ENCODE measurements at places on chromosomes 11 and 22.
A peak's percentile ranks its signal among the peaks of the same experiment; 100 is the strongest.

DNA sequence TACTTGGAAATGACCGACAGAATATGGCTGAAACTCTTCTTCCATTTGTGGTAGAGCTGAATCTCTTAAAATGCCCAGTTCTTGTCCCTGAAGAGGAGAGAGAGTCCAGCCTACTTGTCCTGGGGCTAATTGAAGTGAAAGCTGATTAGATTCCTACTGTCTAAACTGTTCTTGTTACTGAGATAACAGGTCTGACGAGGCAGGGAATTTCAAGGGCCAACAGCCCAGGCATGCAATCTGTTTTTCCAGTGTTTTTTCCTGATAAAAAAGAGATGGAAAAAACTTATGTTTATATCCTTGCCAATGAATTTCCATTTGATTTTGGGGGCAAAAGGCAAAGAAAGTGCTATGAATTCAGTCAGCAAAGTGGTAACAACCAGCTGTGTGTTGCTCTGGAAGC is 195.5 kb downstream of the ETS1 start:
- no peak for DNase-seq

DNA sequence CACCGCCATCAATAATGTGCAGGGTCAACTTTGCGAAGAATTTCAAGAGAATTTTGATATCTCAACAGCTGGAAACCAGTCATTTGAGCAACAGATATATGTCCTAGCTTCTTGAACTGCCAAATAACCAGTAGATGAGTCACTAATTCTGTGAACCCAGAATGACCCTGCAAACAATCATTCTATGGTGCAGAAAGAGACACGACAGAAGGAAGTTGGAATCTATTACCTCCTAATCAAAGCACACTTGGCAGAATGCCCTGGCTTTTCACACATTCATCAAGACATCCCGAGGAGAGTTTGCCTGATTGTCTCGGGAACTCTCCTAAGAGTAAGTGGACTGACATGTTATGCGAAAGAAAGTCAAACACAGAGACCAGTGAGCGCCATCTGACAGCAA is 621.1 kb downstream of the OPCML start:
- no peak for DNase-seq

GRCh38 chr11:14907411-14908213 is 15.6 kb upstream of the CYP2R1 start:
- peak; percentile 73 for DNase-seq

GRCh38 chr22:17910561-17911311 is 113.6 kb downstream of the MICAL3 start:
- no peak for DNase-seq

GRCh38 chr22:40341604-40342003 is 4.7 kb upstream of the ADSL start:
- DNase-seq, result no peak

GRCh38 chr11:74839971-74840370 is 91.3 kb downstream of the RNF169 start:
- DNase-seq, result no peak

GRCh38 chr11:48134221-48134922 is 82.2 kb upstream of the OR4B1 start:
- DNase-seq, result no peak

GRCh38 chr11:128964463-128964930 is 21.8 kb upstream of the TP53AIP1 start:
- DNase-seq, result no peak

DNA sequence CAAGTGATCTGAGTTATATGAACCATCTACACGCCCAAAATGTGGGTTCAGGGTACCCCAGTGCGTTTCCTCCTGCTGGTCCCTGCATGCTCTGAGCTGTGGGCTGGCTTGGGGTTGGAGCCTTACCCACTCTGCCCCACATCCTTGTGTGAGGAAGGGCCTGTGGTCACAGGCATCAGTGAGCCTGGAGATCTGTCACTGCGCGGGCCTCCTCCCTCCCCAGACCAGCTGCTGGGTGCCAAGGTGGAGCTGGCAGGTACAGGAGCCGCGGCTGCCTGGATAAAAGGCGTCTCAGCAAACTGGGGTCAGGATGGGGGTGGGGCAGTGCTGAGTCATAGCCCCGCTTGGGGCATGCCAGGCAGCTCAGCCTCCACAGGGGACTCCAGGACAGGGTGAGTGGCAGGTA is 17.9 kb downstream of the GNAZ start:
- DNase-seq, result no peak

DNA sequence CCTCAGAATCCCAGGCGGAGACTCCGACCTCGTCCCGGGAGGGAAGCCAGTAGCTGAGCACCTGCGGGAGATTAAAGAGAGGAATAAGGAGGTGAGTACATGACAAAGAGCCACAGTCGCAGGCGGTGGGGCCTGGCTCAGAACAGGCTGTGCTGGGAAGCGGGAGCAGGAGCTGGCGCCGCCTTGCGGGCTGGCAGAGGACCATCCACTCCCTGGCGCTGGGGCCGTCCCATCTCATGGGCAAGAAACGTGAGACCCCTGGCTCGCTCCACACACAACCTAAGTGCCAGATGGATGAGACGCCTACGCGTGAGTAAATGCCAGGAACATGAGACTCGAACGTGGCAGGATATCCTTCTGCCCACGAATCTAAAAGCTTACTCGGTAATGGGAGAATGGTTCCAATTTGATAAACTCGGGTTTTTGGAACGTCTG is 6.3 kb downstream of the CEND1 start:
- DNase-seq, result no peak

- no peak for DNase-seq
These were observed 102.7 kb upstream of the MTNR1B start for GRCh38 chr11:92866679-92867282.

- no peak for DNase-seq
These were observed 67.7 kb downstream of the IGLL5 start for GRCh38 chr22:22955276-22955798.

DNA sequence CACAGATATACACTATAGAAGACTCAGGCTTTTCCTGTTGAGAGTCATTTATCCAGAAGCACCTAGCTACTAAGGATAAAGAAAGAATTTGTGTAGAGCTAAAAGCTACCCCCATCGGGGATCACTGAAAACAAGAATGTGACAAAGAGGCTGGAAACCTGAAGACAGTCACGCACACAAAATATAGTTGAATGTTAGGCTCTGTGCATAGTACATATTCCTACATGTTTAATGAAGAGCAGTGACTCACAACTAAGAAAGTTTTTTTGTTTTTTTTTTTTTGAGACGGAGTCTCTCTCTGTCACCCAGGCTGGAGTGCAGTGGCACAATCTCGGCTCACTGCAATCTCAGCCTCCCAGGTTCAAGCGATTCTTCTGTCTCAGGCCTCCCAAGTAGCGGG is 8.4 kb downstream of the OR10V1 start:
- DNase-seq, result no peak

- no peak for DNase-seq
These were observed 13.4 kb downstream of the OTOG start for GRCh38 chr11:17560281-17561110.

- DNase-seq, result no peak
These were observed 1.4 kb downstream of the PCF11 start for GRCh38 chr11:83158357-83158786.

- DNase-seq, result no peak
These were observed 232.7 kb downstream of the CTTN start for GRCh38 chr11:70630816-70631623.

DNA sequence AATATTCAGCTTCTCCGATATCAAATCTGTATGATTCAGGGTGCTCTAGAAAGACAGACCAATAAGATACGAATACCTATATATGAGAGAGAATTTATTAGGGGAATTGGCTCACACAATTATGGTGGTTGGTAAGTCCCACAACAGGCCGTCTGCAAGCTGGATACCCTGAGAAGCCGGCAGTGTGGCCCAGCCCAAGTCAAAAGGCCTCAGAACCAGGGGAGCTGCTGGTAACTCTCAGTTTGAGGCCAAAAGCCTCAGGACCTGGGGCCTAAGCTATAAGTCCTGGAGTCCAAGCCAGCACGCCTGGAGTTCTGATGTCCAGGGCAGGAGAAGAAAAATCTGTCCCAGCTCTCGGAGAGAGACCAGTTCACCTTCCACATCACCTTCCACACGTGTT is 318.7 kb downstream of the BRD1 start:
- no peak for DNase-seq

DNA sequence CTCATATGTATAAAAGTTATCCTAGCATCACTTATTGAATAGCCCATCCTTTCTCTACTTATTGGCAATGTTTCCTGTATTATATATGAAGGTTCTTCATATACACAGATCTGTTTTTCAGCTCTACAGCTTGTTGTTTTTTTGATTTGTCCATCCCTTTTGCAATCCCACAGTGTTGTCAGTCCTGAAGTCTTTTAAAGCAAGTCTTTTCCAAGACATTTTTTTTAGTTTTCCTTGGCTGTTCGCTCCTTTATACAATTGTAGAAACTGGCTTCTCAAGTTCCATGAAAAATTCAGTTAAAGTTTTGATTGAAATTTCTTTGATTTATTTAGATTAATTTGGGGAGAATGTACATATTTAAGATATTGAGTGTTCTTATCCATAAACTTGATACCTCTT is 295.3 kb upstream of the SORL1-AS1 start:
- no peak for DNase-seq

DNA sequence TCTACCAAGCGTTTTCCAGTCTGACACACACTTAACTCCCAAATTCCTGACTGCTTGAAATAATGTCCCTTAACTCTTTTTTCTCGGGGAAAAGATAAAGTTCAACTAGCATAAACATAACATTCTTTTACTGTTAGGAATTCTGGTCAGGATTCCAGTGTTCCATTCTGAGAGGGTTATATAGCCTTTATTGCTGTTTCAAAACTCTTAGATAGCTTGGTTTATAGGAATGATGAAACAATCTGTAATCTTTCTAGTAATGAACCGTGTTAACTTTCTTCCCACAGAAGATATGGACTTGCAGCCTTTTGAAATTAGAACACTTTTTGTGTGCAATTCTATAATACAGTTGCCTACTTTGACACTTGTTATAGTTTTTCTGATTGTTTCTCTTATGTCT is 8.6 kb downstream of the REXO2 start:
- DNase-seq, result no peak

DNA sequence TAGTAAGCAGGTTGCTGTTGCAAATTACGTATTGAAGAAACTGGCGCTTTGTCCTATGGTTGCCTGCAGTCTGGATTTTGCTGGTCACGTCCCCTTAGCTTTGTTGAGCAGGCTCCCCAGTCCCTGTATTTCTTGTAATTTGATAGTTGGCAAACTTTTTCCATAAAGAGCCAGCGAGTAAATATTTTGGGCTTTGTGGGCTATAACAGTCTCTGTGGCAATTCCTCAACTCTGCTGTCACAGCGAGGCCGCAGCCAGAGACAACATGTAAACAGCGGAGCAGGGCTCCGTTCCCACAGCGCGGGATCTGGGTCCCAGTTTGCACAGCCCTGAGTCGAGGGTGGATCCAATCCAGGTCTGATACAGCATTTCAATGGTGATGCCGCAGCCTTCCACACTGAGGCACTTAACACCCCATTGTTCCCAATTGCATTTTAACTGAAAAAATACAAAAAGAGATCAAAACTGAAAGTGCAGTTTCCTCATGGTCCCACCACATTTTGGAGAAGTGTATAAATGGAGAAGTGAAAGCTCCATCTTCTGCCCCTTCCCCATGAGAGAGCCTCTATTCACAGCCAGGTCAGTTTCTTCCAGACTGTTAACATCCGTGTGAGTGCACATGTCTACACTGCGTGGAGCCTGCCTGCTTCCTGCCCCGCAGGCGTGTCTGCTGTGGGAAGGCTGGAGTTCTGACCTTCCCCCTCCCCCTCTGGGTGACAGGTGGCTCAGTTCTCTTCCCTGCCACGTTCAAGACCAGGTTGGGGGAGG is 89.1 kb downstream of the RPS6KA4 start:
- DNase-seq, result no peak

GRCh38 chr11:117815262-117815803 is 9.2 kb downstream of the FXYD2 start:
- peak; percentile 44 for DNase-seq

- DNase-seq, result no peak
These were observed 3.4 kb upstream of the KCTD17 start for GRCh38 chr22:37048133-37048532.

DNA sequence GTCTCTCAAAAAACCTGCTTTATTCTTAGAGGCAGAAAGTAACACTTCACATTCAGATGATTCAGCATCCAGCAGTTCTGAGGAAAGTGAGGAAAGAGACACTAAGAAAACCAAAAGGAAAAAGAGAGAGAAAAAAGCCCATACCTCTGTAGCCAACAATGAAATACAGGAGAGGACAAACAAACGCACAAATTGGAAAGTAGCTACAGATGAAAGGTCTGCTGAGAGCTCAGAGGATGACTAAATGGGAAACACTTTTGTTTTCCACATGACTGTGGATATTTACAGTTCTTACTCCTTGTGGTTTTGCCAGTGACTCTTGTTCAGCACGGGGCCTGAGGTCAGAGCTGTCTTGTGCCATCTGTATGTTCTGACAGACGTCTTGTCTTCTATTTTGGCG is 3.8 kb downstream of the TIMM8B start:
- DNase-seq, result no peak

GRCh38 chr11:100403816-100404215 is 283.3 kb upstream of the ARHGAP42 start:
- DNase-seq, result no peak

DNA sequence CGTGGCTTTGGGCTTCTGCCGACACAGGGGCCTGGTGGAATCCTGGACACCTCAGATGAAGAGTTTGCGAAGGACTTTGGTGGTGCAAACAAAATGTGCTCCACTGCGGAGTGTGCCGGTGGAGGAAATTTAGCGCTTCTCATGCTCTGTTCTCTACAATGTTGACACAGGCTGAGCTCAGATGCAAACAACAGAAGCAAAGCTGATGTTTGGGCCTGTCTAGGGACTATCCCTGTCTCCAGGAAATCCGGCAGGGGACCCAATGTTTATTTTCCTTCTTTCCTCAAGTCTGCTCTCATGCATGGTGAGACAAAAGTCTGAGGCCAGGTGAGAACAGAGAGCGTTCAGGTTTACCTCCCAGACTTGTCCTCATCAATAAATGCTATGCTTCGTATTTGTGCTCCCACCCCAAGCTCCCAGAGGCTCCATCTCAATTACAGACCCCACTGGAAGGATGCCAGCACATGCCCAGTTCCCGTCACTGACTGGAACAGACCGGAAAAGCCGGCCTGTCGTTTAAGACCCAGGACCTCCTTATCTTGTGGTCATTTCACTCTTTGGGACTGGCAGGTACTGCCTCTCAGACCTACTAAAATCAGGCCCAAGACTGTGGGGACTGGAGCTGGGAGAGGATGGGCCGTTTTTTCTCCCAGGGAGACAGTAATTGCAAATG is 105.7 kb upstream of the B3GAT1 start:
- DNase-seq, result no peak

GRCh38 chr11:84398017-84398626 is 1112.0 kb upstream of the CCDC90B start:
- DNase-seq, result no peak

DNA sequence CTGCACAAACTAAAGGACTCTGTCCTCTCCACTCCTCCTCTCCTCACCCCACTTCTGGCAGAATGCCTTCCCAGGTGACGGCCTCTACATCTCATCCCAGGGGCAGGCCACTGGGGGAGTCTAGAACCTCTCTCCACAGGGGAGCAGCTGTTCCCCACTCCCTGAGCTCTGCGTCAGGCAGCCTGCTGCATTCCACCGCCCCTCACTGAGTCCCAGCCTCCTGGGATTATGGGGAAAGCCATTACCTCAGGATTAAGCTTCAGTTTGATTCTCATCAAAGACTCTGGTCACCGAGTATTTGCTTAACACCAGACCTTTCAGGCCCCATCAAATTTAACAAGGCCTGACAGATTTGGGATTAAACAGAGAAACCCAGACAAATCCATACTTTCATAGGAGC is 405.9 kb downstream of the NXPE2 start:
- DNase-seq, result no peak

GRCh38 chr11:1054143-1055108 is 17.9 kb upstream of the MUC6 start:
- no peak for DNase-seq

All from stimulated activated CD8-positive, alpha-beta memory T cell treated with anti-CD3 and anti-CD28 coated beads, Interleukin-4, amount 100 ng/mL, for 1 hour (primary cell).